Tibial nerve (tissue), 4 donors: ENCODE measurements at places on chromosomes 2 and 18.

DNA sequence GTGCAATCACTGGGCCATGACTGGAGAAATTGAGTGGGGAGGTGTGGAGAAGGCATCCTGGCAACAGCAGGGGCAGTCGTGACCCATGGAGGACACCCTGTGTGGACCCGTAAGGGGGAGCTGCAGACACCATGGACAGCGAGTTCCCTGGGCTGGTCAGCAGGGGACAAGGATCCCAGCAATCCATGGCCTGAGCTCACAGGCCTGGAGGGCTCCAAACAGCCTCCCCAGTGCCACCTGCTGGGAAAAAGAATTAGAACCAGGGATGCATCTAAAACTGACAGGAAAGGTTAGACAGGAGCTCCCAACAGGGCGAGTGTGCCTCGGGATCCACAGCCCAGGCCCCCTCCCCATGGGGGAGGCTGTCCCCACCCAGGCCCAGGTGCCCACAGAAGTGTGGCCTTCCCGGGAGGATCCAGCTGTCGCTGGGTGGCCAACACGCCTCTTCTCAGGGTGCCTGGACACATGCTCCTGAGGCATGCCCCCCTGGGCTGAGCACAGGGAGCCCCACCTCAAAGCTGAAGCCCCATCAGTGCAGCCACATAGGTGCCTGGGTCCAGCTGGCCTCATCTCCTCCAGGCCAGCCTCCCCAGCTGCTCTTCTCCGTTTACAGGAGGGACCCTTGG, 20.5 kb upstream of the KIF1A start:
- DNase-seq: no peak

DNA sequence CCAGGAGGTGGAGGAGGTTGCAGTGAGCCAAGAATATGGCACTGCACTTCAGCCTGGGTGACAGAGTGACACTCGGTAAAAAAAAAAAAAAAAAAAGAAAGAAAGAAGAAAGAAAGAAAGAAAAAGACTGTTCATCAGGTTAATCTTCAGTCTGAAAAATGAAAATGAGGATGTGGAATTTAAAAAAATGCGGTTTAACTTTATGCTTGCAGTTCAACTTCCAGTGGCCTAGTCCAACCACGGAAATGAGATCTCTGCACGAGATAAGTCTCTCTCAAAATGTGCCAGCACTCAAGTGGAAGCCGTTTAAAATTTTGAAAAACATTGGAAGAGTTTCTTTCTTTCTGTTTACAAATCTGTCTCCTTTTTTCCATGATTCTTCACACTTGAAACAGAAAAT, 112.1 kb downstream of the DOCK10 start:
- DNase-seq: no peak

GRCh38 chr2:189913821-189914220, 129.6 kb downstream of the PMS1 start:
- no peak for DNase-seq

- DNase-seq: no peak
These were observed 48.2 kb downstream of the SDC1 start for GRCh38 chr2:20176760-20177159.

GRCh38 chr18:44325903-44326635, 354.6 kb upstream of the SETBP1 start:
- DNase-seq: peak; percentile 59

GRCh38 chr2:70684846-70685622, 83.0 kb downstream of the ADD2 start:
- no peak for DNase-seq

- no peak for DNase-seq
These were observed 305.4 kb upstream of the LYPD1 start for GRCh38 chr2:132975193-132976105.

DNA sequence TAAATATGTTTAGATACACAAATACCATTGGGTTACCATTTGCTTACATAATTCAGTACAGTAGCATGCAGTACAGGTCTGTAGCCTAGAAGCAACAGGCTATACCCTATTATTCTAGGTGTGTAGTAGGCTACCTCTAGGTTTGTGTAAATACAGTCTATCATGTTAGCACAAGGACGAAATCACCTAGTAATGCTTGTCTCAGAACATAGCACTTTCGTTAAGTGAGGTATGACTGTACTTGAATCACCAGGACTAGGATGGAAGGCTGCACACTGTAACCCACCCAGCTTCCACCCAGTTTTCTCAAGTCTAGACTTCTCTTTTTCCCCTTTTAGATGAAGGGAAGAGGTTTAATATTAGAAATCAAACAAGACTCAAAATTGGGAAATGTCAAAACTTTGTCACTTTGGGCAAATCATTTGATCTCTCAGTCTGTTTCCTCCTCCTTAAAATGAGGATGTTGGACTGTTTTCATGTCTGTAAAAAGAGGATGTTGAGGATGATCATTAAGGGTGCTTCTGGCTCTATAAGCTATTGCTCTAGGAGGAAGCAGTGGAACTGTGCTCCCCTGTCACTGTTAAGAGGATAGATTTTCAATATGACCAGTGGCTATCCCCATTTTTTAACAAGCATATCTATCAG, 3.7 kb upstream of the SOCS6 start:
- no peak for DNase-seq

GRCh38 chr2:47344890-47345589, 57.9 kb upstream of the MSH2 start:
- DNase-seq: peak; percentile 17

GRCh38 chr2:232502911-232503808, 15.5 kb upstream of the ECEL1 start:
- DNase-seq: no peak

DNA sequence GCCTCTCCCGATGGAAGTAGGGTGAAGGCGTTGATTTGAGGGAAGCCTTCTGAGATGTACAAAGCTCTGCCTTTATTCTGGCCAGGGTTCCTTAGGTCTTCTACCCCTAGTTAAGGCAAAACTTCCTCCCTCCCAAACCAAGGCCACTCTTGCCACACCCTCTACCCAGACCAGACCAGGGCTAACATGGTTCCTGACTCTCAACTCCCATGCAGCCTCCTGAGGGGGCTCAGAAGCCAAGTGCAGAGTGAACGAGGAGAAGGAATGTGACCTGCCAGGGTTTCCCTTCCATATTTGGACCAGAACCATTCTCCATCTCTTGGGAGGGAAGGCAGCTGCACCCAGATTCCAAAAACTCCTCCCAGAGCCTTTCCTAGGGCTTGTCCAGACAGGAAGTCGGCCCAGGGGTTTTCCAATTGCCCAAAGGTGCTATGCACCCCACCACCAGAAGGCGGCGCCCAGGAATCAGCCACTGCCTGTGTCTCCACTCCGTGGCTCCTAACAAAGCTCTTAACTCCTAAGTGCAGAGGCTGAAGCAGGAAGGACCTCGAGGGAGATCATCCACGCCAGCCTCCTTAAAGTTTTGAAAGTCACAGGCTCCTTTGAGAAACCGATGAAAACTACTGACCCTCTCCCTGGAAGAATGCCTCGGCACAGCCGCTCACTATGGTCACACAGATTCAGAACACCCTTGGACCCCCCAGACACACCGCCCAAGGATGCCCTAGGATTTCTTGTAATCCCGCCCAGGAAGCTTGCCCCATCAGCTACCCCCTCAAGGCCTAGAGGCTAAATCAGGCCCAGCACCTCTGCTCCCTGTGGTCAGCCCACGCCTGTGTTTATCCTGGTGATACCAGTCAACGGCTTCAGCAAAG, 157.8 kb downstream of the SMAD2 start:
- no peak for DNase-seq

DNA sequence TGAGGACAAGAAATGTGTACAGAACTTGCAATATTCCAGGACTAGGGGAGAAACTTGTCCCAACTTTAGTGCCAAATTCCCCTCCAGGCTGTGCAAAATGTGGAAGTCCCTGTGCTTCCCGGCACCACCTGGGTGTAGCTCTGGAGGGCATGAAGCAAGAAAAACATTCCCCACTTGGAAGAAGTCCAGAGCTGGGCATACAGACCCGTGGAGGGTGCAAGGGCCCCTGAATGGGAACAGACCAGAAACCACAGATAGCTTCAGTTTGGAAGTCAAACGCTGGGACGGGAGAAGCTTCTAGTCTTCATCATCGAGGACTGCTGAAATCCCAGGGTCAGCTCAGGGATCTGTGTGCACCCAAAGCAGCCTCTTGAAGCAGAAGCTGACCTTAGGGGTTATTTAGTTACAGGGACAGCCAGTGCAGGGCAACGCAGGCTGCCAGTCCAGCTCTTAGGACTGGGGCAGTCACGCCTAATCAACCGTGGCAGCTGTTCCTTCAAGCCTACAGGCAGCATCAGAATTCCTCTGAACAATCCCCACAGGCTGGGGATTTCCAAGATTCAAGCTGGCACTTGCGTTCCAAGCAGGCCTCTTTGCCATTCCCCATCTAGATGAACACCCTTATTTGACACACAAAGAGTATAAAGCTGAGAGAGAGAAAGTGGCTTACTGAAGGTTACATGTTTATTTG, 269.4 kb downstream of the LOXHD1 start:
- DNase-seq: no peak

GRCh38 chr2:111617299-111618225, 266.4 kb downstream of the ANAPC1 start:
- DNase-seq: no peak

GRCh38 chr2:101188683-101189405, 37.7 kb upstream of the TBC1D8 start:
- no peak for DNase-seq

GRCh38 chr2:55111570-55112228, 61.4 kb upstream of the RTN4 start:
- peak; percentile 60 for DNase-seq

- no peak for DNase-seq
These were observed 48.7 kb downstream of the PTPRM start for GRCh38 chr18:7615840-7616239.

- no peak for DNase-seq
These were observed 38.7 kb downstream of the MSTN start for GRCh38 chr2:190023860-190024259.

GRCh38 chr2:61906186-61906470, 654 bp downstream of the COMMD1 start:
- DNase-seq: no peak

DNA sequence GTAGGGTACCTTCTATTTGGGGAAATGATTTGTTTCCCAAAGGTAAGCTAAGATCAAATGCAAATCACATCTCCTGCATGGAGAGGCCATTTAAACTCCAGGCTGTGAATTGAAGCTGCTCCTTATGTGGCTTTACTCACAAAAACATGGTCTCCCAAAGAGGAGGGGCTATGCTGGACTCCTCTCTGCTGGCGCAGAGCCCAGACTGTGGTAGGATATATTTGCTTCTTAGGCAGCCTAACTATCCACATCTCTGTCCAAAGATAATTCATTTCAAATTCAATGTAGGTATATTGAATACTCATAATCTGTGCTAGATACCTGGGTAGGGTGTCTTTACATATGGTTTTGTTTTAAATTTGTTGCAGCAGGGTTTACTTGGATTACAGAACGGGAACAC, 358.5 kb downstream of the ALK start:
- DNase-seq: no peak

DNA sequence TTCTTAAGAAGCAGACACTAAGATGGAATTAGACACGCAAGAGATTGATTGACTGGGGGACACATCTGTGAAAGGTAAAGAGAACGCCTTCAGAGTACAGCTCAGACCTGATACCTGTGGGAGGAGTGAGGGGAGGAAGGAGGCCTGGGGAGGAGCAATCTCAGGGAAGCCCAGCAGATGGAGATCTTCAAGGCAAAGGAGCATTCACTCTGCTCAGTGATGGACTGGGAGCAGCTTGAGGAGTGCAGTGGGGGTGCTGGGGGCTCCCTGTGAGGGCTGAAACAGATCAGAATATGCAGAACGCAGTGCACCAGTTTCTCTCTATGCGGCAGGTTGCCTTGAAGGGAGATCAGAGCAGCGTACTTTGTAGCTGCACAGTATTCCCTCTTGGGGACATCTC, 103.7 kb upstream of the ATP8B1 start:
- no peak for DNase-seq

DNA sequence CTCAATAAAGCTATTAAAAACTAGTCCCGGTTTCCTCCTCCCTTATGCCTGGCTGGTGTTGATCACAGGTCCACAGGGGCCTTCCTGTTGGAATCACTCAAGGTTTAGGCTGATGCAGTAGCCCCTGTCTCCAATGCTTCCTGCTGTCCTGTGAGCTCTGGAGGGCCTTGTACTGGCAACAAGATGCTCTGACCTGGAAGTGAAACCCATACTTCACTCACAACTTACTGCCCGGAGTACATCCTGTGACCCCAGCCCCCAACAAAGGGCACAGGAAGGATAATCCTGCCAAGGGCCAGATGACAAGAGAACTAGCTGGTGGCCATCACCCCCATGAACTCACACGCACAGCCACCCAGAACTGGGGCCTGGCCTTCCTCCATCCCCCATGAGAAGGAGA, 50.3 kb downstream of the ZBTB7C start:
- no peak for DNase-seq

GRCh38 chr2:163077241-163077640, 238.7 kb upstream of the KCNH7 start:
- no peak for DNase-seq
